ENCODE measurements at places on chromosomes 11 and 22.

- peak; percentile 58 for DNase-seq
Observed at GRCh38 chr11:93784935-93785360, 866 bp downstream of the MED17 start.

GRCh38 chr22:36828815-36829214 lies 12.0 kb upstream of the PVALB start:
- DNase-seq, result no peak

- no peak for DNase-seq
Observed at GRCh38 chr11:78021611-78022010, 1.5 kb downstream of the KCTD14 start.

GRCh38 chr22:24433828-24434470 lies 6.5 kb downstream of the ADORA2A start:
- no peak for DNase-seq

- no peak for DNase-seq
Observed at GRCh38 chr11:113446112-113446511, 29.1 kb downstream of the DRD2 start.

GRCh38 chr22:28594797-28595462 lies 84.7 kb downstream of the TTC28 start:
- DNase-seq, result peak; percentile 68

- no peak for DNase-seq
Observed at GRCh38 chr11:78641541-78641940, 66.9 kb upstream of the NARS2 start.

DNA sequence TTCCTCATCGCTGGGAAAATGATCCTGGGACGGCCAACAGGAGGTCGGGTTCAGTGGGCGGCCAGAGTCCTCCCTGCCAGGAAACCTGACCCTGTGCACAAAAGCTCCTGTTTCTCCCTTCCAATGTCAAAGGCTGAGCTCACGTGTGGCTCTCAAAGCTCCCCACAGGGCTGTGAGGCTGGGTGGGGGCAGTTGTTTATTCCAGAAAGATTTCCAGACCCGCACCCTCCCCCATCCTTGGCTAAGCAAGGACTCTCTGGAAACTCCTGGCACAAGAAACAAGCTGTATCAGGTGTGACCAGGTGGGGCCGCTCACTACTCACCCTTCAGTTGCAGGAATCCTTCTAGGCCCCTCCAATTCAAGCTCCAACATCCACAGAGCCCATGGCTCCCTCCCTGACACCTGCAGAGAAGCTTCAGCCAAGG lies 131.9 kb downstream of the SHANK2 start:
- DNase-seq, result no peak

GRCh38 chr11:114310095-114310494 lies 13.9 kb downstream of the NNMT start:
- DNase-seq, result no peak

- peak; percentile 36 for DNase-seq
Observed at GRCh38 chr22:41517172-41518047, 26.9 kb downstream of the POLR3H start.

DNA sequence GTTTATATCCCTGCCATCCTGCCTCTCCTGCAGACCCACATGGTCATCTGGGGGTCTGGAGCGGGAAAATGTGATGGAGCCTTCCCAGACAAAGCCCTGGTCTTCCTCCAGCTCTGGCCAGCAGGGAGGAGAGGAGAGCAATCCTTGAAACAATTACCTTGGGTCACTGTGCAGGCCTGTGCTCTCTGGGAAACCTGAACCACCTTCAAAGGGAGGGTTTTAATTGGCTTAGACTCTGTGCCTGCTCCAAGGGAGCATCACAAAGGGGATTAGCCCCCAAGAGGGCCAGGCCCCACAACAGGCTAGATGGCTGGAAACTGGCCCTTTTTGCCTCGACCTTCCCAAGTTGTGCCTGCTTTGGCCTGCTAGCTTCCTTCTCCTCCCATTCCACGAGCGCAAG lies 351.9 kb downstream of the TENM4 start:
- DNase-seq, result no peak

- no peak for DNase-seq
Observed at GRCh38 chr11:72613977-72614376, 60.2 kb downstream of the PDE2A start.

DNA sequence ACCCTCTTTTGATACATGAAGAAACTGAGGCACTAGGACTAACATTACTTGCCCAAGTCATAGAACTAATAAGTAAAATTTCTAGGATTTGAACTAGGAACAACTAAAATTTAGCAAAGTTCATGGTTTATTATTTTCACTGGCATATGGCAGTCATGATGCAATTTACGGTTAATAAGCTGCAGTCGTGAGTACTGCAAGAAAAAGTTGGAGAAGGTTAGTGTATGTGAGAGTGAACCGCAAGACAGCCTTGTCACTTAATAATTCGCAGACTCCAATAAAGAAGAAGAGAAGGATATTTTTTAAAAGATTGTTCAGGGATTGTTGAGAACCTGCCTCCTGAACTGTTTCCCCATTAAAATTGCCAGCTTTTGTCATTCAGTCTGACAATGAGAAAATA lies 663.4 kb upstream of the TENM4 start:
- DNase-seq, result no peak

GRCh38 chr11:86916330-86916729 lies 38.9 kb downstream of the FZD4 start:
- no peak for DNase-seq

GRCh38 chr11:7522121-7522520 lies 8.3 kb downstream of the PPFIBP2 start:
- DNase-seq, result no peak

DNA sequence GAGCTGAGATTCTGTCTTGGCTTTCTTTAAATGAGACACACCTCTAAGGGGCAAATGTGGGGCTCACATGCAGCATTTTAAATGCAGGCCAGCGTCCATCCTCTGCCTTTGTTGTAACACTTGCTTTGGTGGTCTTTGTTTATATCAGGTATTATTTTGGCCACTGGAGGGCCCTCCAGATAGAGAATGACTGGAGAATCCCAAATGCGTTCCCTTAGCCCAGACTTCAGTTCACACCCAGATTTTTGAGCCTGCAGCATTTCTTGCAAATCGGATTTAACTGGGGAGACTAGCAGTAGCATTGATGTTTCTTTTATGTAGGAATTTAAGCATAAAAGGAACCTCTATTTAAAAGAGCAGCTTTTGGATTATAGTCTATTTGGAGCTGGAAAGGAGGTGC lies 200.2 kb upstream of the SORL1-AS1 start:
- no peak for DNase-seq

DNA sequence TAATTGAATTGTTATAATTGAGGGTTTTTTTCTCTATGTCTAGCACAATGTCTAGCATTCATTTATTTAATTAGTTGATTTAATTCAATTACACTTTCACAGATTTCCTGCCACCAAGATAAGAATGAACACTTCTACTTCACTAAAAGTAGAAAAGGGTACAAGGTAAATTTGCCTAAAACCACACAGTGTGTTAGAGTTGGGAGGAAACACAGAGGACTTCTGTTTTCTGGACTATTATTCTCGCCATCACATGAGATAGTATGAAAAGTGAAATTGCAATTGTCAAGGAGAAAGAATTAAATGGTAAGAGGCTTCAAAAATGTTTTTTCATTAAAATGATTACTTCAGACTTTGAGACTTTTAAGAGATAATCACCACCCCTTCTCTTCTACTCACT lies 109.5 kb downstream of the ETS1 start:
- DNase-seq, result no peak

GRCh38 chr11:120186774-120187591 lies 23.8 kb upstream of the OAF start:
- DNase-seq, result no peak

DNA sequence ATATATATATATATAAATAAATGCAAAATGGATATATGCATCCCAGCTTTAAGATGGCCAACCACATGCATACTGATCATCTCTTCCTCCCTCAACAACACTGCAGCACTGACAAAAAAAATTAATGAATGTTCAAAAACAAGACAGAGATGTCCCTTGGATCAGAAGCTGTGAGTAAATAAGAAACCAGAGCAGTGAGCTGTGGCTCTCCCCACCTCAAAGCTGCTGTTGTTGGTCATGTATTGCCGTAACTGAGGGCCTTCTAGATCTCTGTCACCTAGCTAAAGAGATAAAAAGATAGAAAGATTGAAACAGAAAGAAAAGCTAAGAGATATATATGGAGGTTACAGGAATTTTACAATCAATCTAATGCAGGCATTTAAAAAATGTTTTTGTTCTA lies 15.5 kb upstream of the TMEM135 start:
- no peak for DNase-seq

- no peak for DNase-seq
Observed at GRCh38 chr11:69787457-69787856, 12.3 kb upstream of the FGF4 start.

DNA sequence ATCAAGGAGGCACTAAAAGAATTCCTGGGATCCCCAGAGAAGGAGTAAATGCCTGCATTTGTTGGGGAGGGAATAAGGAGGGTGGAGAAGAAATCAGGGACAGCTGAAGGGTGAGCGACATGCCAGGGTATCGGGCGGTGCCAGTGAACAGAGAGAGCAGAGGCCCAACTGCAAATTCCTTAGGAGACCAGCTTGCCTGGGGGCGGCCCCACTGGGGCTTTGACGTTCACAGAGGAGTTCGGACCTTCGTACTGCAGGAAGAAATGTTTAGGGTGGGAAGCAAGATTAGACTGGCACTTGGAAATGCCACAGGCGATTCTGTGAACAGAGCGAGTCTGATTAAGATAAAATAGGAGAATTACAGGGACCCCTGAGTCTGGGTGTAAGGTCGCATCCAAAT lies 65.1 kb upstream of the FGF3 start:
- DNase-seq, result no peak

DNA sequence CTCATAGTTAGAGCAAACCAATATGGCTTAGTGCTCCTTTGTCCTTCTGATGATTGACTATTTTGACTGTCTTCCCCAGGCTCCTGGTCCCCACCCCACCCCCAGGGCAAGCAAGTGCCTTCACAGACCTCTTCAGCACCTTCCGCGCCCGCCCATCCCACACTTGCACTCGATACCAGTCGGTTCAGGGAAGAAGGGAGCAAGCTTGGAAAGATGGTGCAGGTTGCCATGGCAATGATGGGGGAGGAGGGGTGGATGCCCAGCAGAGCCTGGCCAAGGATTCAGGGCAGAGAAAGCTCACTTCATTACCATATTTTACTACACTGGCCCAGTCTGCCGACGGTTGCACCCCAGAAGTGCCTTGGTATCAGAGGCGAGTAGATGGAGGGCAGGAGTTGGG lies 2.2 kb downstream of the TMEM132A start:
- no peak for DNase-seq

GRCh38 chr22:22111267-22111751 lies 128.7 kb upstream of the TOP3B start:
- DNase-seq, result no peak

- no peak for DNase-seq
Observed at GRCh38 chr11:110713449-110713776, 1.2 kb upstream of the ARHGAP20 start.

- DNase-seq, result no peak
Observed at GRCh38 chr11:128728767-128729587, 35.1 kb downstream of the FLI1 start.

DNA sequence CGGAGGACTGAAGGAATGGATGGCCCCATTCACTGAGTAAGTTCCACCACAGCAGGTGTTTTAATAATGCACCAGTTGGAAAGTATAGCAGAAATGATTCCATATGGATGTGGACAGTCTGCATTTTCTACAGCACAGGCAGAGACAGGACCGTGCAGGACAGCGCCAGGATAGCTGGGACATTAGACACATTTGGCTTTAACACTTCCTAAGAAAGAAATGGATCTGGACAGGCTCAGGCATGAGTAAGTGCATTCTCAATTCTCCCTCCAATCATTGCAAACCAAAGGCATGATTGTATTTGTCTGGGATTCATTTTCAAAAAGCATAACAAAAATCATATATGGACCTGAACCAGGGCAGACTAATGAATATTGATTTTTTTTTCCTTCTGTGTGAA lies 233.0 kb upstream of the POU2AF2 start:
- no peak for DNase-seq

- no peak for DNase-seq
Observed at GRCh38 chr11:76313271-76313670, 67.7 kb downstream of the THAP12 start.

GRCh38 chr22:32533265-32534111 lies 58.9 kb downstream of the FBXO7 start:
- DNase-seq, result no peak

DNA sequence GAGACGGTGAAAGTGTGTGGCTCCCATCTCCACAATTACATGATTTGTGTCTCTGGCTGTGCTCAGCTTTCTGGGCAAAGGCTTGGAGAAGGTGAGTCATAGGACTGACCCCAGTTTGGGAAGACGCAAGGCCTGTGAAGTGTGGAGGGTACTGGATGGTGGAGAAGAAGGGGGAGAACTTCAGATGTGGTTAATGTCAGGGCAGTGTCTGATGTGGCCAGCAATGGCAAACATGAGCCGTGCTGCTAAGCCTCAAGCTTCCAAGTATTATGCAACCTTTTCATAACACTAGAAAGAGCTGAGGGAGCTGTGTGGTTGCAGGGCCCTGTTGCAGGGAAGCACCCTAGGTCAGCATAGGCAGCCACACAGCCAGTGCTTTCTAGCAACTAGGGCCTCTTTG lies 110.9 kb downstream of the NTM start:
- no peak for DNase-seq

GRCh38 chr11:57979532-57980079 lies 44.1 kb upstream of the OR9Q1 start:
- no peak for DNase-seq

DNA sequence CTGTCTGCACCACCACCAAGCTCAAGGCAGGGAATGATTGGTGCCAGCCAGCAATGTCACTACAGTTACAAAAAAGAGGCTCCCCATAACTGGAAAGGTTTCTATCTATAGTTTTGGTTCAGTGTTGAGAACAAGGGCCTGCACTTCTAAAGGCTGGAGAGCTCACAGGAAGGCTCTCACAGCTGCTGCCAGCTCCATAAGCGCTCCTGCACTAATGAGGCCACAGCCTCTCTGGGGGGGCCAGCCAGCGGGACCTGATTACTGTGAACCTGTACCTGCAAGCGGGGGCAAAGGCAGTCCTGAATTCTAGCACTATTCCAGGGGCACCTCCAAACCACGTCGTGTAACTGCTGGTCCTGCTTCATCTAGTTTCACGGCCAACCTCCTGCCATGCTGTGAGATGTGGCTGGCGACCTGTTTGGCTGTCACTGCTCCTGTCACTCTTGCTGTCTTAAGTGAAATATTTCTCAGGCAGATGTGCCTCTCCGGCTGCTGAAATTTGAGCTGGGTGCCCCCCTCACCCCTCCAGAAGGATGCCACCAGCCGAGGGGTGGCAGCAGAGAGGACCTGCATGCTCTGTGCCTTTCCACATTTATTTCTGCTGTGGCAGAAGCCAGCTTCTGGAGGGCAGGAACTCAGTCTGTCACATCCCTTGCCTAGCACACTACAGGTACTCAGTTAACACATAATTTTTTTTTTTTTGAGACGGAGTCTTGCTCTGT lies 53.3 kb upstream of the ARFGAP3 start:
- DNase-seq, result no peak

GRCh38 chr11:68525336-68525735 lies 64.8 kb downstream of the PPP6R3 start:
- DNase-seq, result no peak

- no peak for DNase-seq
Observed at GRCh38 chr11:127627629-127628457, 627.3 kb upstream of the KIRREL3 start.

All from erythroblast (primary cell).